Tibial artery (tissue), 4 donors: ENCODE measurements at places on chromosomes 2 and 18.

GRCh38 chr2:177519534-177520115, 127.1 kb downstream of the AGPS start:
- DNase-seq: no peak

- DNase-seq: peak; percentile 57
Measured at GRCh38 chr2:109128616-109129355, at the start of gene SH3RF3. SH3RF3 (plus strand) TSS chr2:109129205.

- DNase-seq: no peak
Measured at GRCh38 chr18:70419526-70419925, 130.7 kb downstream of the SOCS6 start.

DNA sequence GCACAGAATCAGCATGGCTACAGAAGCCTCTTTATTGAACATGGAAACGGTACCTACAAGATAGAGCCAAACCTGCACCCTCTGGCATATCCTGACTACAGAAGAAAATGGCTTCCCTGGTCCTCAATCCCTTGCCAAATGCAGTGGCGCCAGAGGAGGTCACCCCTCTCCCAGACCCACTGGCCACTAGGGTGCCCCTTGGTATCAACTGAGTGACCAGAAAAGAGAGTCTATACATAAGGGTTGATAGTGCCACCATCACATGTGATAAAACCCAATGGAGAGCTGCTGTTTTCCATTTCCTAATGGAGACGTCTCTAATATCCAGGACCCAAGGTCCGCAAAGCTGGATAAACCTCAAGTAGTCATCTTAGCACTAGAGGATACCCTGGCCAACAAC, 52.7 kb upstream of the ALK start:
- DNase-seq: no peak

GRCh38 chr2:45652090-45653031, 886 bp downstream of the PRKCE start:
- peak; percentile 78 for DNase-seq

DNA sequence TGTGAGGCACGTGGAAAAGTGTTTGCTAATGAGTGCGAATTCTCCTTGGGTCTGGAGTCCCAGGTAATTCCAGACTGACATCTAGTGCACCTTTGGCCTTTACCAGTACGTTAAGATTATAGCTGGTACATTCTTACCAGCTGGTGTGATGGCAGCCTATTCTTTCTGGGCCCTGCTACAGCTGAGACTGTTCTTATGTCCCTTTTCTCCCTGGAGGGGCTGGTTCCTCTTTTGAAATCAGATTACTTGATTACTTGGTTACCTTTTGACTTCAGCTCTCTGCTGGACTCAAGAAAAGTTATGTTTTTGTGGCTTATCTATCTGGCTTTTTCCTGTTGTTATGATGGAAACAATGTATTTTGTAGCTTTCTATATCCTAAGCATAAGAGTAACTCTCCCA, 14.5 kb downstream of the CABYR start:
- no peak for DNase-seq

- no peak for DNase-seq
Measured at GRCh38 chr2:68594674-68595492, 48.5 kb upstream of the PROKR1 start.

DNA sequence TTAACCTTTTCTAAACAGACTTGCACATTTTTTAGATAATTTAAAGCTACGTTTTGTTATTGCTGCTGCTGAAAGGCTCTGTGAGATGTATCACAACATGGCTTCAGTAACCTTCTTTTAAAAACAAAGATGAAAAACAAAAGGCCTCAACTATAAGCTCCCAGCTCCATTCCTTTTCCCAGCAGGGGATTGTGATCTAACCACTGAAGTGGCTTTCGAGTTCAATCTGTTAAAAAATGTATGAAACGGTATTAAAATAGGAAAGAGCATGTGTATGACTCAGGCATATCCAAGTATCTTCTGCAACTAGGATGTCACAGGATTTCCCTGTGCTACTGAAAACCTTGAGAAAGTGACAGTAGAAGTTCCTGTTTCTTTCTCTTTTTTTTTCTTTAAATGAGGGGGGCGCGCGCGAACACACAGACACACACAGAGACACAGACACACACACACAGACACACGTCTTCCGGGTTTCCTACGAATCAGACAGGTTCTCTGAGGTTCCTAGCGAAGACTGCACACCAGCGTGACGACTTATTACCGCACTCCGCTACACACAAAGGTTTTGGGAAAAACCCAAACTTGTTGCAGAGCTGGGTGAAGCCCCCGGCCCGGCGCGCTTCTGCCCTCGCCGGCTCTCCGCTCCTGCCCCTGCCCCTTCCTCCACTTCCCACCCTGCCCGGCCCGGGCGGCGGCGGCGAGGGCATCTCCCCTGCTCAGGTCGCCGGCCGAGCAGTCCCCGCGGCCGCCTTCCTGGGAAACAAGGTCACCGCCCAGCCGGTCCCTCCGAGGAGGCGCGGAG, 86.8 kb downstream of the RBMS1 start:
- DNase-seq: peak; percentile 75

GRCh38 chr18:34977838-34978532, 63.2 kb upstream of the MAPRE2 start:
- no peak for DNase-seq

GRCh38 chr2:150693556-150693955, 206.1 kb upstream of the RND3 start:
- DNase-seq: no peak

GRCh38 chr2:98460573-98461497, 16.2 kb downstream of the INPP4A start:
- DNase-seq: no peak

DNA sequence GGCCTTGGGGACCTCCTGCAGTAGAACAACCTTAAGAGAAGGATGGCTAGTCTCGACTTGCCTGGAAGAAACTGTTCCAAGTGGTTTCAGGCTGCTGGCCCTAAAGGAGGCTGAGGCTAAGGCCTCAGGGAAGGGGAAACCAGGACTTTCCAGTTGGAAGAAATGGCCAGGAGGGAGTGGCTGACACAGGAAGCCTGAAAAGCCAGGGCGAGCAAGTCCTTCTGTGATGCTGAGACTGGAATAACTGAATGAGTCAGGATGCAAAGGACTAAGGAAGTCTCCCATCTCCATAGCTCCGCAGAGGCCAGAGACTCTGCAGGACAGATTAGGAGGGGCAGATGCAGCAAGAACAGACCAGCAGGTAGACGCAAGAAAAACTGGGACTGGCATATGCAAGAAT, 7.4 kb downstream of the HTRA2 start:
- DNase-seq: peak; percentile 33

GRCh38 chr18:45044787-45045186, 364.1 kb downstream of the SETBP1 start:
- DNase-seq: no peak

GRCh38 chr18:26206488-26206887, 19.8 kb upstream of the TAF4B start:
- DNase-seq: no peak

GRCh38 chr2:120064664-120065063, 51.8 kb downstream of the EPB41L5 start:
- DNase-seq: no peak

GRCh38 chr2:42794271-42795046, 2.1 kb upstream of the HAAO start:
- no peak for DNase-seq

GRCh38 chr2:74620671-74621070, 27.5 kb downstream of the M1AP start:
- DNase-seq: no peak

DNA sequence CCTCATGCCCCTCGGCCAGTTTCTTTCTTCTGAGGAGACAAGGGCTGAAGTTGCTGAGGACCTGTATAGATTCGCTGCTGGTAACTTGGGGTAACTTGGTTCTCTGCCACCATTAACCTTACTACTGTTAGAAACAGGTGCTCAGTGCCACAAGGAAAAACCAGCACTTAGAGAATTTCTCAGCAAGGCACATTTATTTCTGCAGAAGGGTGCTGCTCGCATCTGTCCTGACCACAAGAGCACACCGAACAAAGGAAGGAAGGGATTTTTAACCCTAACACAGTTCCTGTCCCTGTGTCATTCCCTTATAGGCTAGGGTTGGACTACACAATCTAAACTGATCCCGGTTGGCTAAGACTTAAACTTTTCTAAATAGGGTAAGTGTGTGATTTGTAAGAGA, 154.1 kb downstream of the SOCS6 start:
- DNase-seq: no peak

DNA sequence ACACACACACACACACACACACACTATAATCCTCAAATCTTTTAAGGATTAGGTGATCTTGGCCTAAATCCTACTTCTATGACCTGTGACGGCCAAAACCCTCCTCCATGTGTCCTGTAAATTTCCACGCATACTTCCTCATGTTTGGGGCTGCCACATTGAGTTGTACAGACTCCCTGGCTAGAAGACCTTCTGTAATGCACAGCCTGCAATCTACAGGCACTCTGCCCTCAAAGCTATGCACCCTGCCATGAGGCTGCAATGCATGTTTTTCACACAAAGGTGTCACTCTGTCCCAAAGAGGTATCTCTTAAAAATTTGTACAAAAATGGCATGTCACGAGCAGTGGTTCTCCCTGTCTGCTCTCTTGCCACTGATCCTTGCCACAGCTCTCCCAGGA, 26.4 kb upstream of the B4GALT6 start:
- DNase-seq: no peak

DNA sequence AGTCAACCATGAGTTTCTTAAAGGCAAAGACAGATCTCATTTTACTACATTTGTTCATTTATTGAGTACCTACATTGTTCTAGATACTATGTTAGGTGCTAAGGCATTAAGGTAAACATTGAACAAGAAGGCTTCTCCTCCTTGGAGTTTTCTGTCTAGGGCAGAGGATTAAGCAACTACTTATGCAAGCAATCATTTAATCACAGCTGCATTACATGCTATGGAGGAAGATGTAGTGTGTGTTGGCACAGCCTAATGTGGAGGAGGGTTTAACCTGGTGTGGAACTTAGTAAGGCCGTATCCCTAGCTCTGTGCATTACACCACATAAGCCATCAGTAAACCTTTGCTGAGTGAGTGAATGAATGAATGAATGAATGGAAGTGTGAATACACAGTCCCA, 106.5 kb upstream of the MAP3K20 start:
- no peak for DNase-seq

GRCh38 chr2:204027091-204027490, 90.5 kb downstream of the ICOS start:
- no peak for DNase-seq

DNA sequence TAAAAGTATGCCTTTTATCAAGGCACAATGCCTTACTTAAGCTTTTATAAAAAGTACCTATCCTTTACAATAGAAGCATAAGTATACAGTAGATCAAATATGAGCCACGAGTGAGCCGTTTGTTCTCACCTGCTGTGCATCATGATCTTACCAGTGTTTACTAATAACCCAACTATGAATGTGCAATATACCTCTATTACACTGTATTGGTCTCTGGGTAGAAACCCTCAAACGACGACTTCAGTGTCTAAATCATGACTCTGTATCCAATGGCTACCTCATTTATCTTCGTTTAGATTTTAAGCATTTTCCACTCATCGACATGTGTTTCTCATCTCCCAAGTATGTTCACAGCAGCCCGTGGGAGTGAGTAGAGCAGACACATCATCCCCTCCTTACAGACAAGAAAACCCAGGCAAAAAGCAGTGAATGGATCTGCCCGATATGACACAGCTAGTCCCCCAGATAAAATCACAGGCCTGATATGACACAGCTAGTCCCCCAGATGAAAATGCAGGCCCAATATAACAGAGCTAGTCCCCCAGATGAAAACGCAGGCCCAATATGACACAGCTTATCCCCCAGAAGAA, 279.8 kb downstream of the TNS1 start:
- no peak for DNase-seq

GRCh38 chr18:23504720-23505119, 1.4 kb downstream of the RMC1 start:
- DNase-seq: no peak

- DNase-seq: no peak
Measured at GRCh38 chr18:54184836-54185235, 39.6 kb downstream of the MBD2 start.
